Activated T-helper 17 cell treated with anti-CD3 and anti-CD28 coated beads, Interleukin-2, amount 50 U/mL, for 72 hours (primary cell): ENCODE measurements at places on chromosomes 3 and 15.

DNA sequence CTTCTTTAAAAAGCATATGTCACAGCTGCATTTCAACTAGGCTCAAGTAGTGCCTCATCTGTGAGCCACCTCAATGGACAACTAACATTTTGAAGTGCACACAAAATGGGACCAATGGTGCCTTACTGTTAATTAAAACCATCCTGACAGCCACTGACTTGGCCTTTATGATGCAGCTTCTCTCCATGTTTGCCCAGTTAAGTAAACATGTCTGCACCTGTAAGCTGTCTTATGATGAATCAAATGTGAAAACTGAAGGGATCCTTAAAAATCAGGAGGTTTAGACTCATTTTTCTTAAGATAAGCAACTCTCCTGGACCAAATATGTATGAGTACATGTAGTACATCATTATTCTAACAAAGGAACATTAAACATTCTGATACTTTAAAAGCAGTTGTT lies 861.6 kb downstream of the ROBO1 start:
- no peak for ATAC-seq

GRCh38 chr3:56096999-56097398 lies 371.3 kb downstream of the ERC2 start:
- ATAC-seq: no peak

- ATAC-seq: no peak
These were observed 95.5 kb downstream of the SSR3 start for GRCh38 chr3:156459434-156459833.

DNA sequence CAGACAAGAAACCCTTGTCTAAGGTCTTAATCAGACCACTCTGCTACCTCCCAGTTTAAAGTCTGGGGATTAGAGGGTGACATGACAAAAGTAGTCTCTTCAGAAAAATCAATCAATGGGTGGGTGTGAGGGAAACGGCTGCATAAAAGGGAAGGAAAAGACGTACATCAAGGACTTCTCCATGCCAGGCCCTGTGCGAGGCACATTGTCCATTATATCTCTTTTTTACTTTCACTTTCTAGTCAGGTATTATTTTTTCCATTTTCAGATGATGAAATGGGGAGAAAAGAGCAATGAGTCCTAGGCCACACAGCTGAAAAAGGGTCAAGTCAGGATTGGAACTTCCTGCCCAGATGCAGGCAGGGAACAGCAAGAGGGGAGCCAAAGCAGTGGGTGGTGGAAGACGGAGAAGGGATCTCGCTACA lies 4.6 kb upstream of the CX3CR1 start:
- ATAC-seq: no peak

GRCh38 chr3:50486219-50486888 lies 17.1 kb downstream of the CACNA2D2 start:
- peak; percentile 83 for ATAC-seq

DNA sequence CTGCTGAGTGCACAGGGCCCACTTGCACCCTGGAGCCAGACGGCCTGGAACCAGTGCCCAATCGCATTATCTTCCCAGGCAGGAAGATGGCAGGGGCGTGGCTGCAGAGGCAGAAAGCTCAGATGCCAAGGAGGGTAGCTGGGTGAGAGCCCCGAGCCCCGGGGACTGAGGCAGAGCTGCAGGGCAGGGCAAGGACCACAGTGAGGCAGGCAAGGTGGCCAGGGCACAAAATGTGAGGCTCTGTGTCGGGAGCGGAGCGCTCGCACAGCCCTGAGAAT lies 1.6 kb upstream of the CCDC33 start:
- ATAC-seq: no peak

DNA sequence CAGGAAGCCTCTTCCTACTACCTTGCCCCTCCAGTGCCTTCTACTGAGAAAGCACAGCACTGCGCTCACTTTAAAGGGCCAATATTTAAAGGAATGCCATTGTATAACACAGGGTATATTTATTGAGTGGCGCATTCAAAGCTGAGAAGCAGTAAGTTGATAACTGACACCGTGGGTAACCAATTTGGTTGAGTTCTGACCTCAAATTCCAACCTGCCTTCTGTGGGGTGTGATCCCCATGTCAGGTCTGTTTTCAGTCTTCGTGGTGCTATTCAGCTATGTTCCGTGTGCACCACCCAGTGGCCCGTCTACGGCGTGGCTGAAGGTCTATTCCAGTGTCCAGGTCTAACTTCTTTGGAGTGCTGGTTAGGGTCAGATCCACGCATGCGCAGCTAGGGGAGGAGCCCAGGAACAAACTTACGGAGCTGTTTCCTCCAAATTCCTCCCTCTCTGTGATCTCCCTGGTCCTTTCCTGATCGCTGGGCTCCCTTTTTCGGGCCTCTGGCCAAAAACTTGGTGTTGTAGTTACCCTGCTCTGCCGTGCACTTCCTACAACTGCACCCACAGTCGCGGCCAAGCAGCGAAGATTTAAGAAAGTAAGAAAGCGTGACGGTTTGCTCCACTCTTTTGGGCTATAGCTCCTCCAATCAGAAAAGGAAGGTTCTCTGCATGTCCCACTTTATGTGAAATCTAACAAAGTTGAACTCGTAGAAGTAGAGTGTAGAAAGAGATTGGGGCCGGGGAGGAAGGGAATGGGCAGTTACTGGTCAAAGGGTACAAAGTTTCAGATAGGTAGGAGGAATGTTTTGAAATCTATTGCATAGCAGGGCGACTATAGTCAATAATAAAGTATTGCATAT lies 7.7 kb downstream of the LRRC2 start:
- ATAC-seq: peak; percentile 97

DNA sequence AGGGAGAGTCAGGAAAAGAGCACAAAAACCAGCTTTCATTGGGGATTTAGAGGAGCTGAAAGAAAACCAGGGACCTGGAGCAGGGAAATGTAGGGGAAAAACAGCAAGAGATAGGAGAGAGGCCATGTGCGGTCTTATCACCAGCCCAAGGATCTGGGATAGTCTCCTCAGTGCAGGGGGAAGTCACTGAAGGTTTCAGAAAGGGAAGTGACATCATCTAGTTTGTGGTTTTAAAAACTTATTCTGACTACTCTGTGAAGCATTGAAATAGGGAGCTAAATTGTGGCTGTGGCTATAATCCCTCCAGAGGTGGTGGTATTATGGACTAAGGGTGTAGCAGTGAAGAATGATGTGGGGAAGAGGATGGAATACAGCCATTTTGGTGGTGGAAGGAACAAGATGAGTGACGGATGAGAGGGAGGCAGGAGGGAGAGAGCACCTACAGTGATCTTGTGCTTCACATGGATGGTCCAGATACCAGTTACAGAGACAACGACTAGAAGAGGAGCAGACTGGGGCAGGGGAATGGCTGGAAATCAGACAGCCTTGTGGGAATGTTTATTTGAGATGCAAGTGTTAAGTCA lies 72.7 kb downstream of the HMG20A start:
- ATAC-seq: peak; percentile 95

DNA sequence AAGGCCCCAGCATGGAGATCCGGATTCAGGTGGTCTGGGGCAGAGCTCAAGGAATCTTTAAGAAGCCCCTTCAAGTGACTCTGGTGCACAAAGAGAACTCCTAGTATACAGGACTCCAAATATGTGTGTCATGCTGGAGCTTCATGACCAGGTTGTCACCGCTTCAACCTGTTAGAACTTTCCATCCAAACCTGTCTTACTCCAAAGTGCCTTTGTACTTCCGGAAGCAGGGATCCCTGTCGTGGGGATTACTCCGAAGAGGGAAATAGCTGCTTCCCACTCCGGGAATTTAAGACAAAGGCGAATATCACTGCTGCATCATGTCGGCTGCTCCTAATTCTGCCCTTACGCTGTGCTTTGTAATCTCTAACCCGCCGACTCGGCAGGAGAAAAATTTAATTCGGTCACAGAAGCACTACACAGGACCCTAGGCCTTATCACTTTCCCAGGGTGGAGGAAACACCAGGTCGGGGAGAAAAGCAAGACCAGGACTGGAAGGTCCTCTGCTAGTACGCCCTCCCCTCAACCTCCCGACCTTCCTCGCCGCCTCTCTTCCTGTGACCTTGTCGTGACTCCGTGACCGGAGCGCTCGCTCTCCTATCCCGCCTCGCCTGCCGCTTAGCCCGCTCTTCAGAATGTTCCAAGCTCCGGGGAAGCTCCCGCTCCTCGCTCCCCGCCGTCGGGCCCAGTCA lies 730 bp downstream of the HIGD1A start:
- ATAC-seq: peak; percentile 41

- no peak for ATAC-seq
These were observed 40.6 kb downstream of the SLC25A26 start for GRCh38 chr3:66261355-66261754.

DNA sequence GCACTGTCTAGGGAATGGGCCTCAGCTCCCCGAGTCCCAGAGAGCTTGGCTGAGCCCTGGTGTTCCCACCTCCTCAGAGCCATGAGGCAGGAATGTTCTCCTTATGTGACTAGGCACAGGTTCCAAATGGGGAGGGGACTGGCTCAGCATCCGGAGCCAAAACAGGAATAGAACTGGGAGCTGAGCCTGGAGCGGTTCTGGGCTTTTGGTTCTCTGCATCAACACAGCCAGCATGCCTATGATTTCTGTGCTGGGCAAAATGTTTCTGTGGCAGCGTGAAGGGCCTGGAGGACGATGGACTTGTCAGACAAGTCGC lies at the start of gene FAM131A:
FAM131A (plus strand) TSS at position 202 of the 316 bp plus-strand sequence; CDS start at position 233, 31 bp downstream.
- ATAC-seq: no peak

GRCh38 chr15:78629031-78629715 lies 8.4 kb upstream of the CHRNA3 start:
- ATAC-seq: no peak

GRCh38 chr3:144039661-144040060 lies 68.0 kb downstream of the DIPK2A start:
- no peak for ATAC-seq

DNA sequence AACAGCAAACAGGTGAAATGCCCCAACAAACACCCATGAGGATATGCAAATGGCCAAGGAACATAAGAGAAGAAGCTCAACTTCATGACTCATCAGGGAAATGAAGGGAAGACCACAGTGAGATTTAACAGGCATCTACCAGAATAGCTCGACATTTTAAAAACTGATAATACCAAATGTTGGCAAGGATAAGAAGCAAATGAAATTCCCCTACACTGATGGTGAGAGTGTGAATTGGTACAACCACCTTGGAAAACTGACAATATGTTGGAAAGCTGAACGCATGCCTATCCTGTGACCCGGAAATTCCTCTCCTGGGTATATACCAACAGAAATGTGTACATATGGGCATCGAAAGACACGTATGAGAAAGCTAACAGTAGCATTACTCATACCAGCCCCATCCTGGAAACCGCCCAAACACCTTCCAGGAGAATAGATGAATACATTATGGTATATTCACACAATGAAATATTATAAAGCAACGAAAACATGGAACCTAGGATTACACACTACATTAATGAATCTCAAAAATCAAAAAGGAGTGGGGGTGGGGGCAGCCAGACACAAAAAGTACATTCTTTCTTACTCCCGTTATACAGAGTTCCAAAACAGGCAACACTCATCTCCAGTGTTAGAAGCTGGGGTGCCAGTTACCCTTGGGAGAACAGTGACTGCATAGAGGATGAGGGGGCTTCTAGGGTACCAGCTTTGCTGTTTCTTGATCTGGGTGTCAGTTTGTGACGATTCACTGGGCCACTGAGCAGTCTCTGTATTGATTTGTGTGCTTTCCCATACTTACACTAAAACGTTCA lies 16.9 kb downstream of the RFTN1 start:
- peak; percentile 92 for ATAC-seq

DNA sequence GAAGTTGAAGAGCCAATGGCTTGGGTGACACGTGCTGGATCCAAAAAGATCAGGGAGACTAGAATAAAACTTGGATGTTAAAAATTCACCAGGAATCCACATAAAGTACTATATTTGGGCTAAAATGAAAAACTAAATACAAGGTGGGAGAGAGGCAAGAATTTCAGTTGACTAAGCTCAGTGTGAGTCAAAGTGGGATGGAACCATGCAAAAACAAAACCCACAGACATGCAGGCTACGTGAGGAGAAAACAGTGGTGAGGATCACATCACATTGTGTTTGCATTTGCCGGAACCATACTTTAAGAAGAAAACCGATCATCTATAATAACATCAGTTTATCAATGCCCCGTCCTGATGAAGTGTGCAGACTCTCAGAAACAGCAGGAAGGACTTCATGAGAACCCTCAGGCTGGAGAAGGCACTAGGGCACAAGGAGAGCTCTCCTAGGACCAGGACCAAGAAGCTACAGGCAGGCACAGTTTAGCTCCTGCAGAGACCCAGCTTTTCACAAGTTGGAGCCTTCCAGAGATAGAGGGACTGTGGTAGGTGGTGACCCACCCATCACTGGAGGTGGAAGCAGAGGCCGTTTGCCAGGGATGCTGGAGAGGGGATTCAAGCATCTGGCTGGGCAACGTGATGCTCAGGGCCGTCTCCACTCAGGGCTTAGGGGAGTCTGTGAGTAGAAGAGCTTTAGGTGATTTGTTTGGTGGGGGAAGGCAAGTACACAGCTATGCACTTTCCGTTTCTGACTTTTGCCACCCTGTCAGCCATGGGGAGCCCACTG lies 29.0 kb upstream of the NR2E3 start:
- ATAC-seq: peak; percentile 92

GRCh38 chr3:119206611-119207511 lies 33.5 kb downstream of the UPK1B start:
- ATAC-seq: peak; percentile 21

GRCh38 chr15:57189466-57189865 lies 186.8 kb upstream of the CGNL1 start:
- ATAC-seq: no peak

DNA sequence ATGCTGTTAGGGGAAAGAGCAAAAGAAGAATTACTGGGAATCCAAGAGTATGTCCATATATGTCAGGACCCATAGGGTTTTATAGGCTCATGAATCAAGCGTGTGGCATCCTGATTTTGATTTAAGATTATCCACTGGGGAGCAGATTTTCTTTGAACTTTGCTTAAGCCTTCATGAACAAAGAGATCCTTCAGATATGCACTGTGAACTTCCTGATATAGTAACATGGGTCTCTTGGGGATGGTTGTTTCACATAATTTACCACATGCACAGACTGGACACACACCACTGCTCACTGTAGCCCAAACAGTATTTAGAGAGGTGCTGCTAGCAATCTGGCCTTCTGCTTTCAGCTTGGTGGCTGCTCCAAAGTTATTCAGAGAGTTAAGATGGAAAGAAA lies 200.9 kb upstream of the ZPLD1 start:
- no peak for ATAC-seq

- ATAC-seq: no peak
These were observed 83.1 kb upstream of the OXTR start for GRCh38 chr3:8852511-8852910.

GRCh38 chr3:162521669-162522068 lies 1025.1 kb downstream of the OTOL1 start:
- no peak for ATAC-seq

DNA sequence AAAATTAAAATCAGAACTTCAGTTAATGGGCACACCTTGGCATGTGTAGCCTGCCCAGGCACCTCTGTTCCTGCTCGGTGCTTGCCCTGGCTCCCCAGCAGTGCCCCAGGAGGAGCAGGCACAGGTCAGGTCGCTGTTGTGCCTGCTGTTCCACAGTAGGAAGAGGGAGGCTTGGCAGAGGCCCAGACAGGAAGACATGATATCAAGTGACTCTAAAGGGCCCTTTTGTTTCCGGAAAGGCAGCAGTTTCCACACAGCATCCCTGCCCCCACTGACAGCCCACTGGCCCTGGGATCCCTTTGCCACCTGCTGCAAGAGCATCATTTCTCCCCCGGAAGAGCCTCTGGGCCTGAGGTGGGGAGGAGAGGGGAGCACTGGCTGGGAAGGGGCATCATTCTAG lies 40.5 kb upstream of the HES1 start:
- ATAC-seq: no peak
